ENCODE measurements at places on chromosomes 3 and 15.

GRCh38 chr3:153099131-153099530, 62.9 kb upstream of the RAP2B start:
- no peak for DNase-seq

DNA sequence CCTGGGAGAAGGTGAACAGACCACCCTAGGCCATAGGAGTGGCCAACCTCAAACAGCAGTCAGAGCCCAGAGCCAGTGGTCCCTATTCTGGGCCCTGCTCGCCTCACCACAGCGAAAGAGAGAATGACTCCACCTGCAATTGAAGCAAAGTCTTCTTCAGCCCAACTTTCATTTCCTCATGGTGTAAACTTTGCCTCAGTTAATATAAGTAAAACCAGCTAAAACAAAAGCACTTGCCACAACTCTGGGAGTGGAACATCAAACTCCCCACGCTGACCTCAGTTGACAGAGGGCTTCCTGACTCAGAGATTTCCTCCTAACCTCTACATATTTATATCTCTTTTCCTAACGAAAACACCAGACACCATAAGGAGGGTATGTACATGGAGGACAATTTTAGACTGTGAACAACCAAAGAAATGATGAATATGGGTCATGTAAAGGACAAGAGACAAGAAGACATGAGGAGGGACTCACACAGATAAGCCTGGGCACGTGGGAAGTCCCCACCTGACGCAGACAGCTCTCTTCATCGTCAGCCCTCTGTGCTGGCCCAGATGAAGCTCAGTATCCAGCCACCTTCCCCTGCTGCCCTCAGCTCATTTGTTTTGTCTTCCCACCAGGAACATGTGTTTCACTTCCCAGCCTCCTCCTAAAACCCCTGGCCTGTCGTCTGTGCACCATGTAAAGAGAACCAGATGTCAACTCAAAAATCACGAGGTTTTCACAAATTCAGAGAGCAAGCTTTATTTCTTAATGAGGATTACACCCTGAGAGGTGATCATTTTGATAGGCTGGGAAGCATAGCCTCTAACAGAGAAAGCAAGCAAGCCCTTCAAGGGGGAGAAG, 140.9 kb downstream of the KCNMB2 start:
- DNase-seq, result no peak

DNA sequence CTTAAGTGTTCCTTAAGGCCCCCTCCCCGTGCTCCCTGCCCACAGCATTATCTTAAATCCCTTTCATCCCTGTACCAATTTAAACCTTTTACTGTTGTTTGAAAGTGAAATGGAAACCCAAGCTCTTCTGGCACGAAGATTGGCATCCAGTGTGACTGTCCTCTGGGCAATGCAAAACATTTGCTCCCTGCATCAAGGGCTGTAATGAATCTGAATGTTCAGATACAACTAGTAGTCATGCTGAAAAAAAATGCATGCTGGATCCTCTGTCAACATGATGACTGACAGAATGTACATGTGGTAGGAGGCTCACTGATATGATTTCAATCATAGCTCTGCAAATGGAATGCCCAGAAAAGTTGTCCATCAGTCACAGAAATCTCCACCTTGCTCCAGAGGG, 8.1 kb upstream of the CDIN1 start:
- DNase-seq, result no peak

GRCh38 chr15:59273234-59273633, 66.6 kb downstream of the LDHAL6B start:
- DNase-seq, result no peak

DNA sequence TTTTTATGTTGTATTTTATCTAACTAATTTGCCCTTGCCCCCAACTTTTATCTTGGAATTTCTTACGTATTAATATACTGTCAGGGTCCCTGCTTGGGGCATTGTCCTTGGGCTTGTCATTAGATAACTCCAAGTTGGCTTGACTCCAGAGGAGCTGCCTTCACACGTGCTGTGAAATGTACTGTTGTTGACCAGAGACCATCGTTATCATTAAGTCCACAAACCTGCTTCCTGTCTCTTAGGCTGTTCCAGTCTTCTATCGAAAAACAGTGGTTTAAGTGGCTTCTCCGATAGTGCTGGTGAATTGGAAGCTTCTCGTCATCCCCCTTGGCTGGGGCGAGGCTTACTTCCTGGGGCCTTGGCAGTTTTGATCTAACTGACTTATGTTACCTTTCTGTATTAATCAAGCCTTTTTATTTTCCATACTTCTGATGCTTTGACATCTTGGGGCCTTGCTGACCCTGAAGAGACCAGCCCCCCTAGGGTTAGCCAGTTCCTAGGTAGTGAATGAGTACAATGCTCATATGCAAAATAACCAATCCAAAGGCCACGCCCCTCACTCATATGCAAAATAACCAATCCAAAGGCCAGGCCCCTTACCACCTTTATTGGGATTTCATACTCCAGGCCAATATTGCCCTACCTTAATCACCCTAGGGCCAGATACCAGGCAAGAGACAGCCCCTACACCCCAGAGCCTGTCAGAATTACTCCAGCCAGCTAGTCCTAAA, 164.5 kb downstream of the IGF1R start:
- DNase-seq, result no peak

DNA sequence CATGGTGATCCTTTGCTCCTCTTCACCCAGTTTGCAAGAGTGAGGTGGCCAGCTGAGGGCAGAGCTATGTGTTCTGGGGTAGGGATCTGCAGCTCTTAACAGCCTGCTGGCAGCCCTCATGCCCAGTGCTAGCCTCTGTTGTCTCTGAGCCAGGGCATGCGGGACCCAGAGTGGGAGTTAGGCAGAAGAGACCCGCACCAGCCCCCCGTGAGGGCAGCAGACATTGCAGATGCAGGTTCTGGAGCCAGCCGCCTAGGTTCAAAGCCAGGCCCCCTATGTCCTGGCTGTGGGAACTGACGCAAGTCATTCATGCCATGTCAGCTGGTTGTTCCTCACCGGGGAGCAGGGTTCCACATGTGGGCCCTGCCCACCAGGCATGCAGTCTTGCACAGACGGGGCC, 74.7 kb downstream of the DNAJB8 start:
- no peak for DNase-seq

DNA sequence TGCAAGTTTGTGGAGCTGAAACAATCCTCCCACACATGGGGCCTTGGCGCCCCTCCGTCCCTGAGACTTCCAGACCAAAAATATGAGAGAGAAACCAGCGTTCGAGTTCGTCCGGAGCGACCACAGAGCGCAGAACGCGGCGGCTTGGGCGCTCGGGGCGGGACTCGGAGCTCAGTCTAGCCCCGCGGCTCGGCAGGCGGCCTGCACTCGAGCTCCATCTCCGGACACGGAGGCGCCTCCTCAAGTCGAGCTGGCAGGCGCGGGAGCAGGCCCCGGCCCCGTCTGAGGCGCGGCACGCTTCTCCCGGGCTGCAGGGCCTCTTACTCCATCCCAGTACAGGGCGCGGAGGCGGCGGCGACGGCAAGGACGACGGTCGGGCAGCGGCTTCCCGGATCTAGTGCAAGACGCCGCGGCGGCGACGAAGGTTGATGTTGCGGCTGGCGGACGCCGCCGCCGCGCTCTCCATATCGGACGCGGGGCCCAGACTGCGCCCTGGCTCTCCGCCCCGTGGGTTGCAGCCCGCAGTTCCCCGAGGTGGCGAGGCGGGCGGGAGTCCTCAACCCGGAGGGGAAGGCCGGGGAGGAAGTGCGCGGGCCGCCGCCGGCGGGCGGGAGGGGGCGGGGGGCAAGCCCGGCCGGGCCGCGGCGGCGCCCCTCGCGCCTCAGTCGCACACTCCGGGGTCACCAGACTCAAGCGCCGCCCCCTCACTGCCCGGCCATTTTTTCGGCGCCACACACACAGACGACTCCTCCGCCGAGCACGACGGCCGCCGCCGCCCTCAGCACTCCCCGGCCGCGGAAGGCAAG, 674 bp downstream of the MSL2 start:
- peak; percentile 64 for DNase-seq

DNA sequence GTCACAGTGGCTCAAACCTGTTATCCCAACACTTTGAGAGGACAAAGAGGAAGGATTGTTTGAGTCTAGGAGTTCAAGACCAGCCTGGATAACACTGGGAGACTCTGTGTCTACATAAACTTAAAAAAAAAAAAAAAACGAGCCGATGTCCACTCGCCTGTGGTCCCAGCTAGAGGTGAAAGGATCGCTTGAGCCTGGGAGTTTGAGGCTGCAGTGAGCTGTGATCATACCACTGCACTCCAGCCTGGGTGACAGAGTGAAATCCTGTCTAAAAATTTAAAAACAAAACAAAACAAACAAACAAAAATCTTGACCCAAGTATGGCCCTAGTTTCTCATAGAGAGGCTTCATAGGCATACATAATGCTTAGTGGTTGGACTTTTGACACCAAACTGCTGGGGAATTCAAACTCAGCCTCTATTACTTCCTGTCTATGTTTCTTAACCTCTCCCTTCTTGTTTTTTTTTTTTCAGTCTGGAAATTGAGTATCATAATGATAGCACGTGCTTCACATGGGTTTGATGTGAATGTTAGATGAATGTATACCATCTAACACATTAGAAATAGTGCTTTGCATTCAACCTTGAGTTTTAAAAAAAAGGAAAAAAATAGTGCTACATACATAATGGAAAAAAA, 46.4 kb upstream of the CAPN7 start:
- DNase-seq, result no peak

GRCh38 chr3:177820683-177821316, 623.5 kb upstream of the TBL1XR1 start:
- DNase-seq, result no peak
